NCI-H1092 (cell line): ENCODE measurements at places on chromosomes 2 and 18.

- DNase-seq: no peak
Measured at GRCh38 chr18:70415823-70416488, 127.1 kb downstream of the SOCS6 start.

DNA sequence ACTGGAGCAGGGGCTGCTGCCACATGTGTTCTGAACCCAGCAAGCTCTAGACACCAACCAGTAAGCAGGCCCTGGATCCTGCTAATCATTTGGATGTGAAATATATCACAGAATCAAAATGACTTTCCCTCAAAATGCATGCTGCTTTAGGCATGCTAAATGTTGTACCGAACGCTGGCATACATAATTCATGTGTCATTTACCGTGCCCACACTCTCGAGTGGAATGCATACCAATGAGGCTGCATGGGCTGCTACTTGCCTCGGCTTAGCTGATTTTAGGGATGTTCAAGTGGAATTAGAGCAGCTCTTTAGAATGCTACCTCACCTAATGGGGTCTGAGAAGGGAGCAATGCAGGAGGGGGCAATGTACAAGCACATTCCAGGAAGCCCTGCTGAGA, 509.6 kb upstream of the RAB6C start:
- no peak for DNase-seq

DNA sequence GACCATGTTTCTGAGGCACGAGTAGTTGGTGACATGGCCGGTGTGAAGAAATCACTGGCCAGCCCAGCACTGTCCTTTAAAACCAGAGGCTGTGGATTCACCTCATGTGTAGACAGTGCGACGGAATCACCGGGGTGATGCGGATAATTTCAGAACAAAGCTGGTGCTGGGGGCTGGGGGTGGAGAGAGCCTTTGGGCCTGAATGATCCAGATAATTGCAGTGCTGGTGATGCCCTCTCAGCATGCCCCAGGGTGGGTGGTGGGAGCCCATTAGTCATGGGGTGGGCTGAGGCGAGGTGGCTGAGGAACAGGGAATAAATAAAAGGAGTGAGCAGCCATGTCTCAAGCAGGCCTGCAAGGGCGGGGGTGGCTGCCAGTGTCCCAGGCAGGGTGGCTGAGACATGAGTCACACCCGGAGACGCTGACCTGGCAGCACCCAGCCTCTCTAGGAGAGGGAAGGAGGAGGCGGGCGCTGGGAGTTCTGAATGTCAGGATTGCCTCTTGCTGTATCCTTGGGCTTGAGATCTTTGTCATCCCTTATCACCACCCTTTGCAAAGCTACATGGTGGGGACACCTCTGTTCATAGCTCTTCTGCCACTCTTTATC, 151.1 kb upstream of the MSH6 start:
- DNase-seq: no peak

- no peak for DNase-seq
Measured at GRCh38 chr2:39571111-39571731, 94.5 kb upstream of the TMEM178A start.

GRCh38 chr18:47215554-47216138, 35.8 kb downstream of the SKOR2 start:
- DNase-seq: peak; percentile 48

GRCh38 chr18:3279201-3280185, 17.6 kb downstream of the MYL12B start:
- no peak for DNase-seq

DNA sequence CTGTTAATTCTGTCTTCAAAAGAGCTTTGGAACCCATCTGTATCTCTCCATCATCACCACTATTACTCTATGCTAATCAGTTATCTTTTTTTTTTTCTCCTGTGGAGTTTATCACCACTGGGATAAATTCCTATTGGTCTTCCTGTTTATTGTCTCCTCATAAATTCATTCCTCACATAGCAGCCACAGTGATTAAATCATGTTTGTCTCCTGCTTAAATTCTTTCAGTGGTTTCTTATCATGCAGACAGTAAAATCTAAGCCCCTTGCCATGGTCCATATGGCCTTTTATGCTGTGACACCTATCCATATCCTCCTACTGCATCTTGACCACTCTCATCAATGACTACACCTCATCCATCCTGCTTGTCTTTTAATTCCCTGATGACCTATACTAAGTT, 239.8 kb upstream of the ZEB2 start:
- no peak for DNase-seq

DNA sequence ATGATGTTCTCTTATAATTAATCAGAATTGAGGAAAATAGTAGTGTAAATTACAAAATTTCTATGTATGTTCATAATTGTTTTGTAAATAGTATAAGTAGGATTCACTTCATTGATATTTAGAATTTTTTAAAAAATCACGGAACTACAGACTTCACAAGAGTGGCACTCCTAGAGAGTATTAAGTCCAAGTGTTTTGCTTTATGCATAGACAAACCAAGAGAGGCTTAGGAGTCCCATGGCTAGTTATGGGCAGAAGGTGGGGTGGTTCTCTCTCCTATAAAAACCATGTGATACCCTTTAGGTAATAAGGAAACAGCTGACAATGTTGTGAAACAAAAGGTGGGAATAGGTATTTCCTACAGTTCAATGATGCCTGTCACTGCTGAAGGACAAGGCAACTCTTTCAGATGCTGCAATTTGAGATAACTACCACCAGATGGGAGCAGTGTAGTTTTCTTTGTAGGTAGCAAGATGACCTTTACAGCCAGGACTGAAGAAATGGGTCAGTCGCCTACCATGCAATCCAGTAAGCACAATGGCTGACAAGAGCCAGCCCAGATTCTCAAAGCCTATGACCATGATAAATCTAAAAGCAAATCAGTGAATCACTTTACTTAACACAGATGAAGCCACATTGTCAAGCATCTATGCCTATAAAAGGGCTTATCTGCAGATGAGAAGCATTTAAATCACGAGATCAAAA, 83.9 kb downstream of the AAK1 start:
- no peak for DNase-seq

DNA sequence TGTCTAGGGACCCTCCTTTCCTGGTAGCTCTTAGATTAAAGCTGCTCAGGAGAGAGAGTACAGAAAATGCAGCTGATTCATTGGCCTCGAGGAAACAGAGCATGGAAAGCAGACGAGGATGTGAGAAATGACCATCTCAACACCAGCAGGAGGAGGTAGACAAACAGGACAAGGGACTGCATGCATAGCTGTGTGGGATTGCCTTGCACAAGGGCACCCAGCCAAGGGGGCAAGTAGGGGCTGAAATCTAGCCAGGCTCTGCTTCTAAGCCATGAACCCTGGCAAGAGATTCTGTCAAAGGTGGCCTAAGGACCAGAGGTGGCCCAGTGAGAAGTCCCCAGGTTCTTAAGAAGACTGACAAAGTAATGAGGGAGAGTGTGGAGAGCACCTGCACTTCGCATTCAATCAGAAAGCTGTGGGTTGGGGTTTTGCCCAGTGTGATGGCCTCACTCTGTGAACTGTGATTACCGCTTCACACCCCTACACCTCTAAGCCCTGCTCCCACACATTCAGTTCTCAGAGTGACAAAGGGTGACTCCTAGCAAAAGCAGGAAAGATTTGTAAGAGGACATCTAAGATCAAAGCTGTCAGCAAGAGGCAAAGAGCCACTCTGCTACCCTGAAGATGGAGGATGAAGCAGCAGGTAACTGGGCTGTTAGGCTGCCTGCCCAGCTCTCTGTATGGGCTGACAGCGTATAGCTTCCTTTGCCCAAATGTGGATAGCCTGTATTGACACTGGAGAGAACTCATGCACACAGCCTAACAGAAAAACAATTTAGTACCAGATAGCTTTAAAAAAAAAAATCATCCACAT, 151.3 kb upstream of the PELI1 start:
- no peak for DNase-seq

DNA sequence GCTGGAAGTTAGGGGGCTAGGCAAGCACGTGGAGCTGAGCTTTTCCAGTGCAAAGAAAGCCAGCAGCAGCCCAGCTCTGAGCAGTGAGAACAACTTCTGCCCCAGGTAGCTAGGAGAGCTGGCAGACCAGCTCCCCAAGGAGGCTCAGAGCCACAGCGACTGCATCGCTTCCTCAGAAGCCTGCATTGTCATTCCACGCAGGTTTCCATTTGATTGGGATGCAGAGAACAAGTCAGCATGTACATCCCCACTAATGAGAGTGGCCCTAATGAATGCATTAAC, 45.1 kb downstream of the C1QL2 start:
- DNase-seq: no peak

DNA sequence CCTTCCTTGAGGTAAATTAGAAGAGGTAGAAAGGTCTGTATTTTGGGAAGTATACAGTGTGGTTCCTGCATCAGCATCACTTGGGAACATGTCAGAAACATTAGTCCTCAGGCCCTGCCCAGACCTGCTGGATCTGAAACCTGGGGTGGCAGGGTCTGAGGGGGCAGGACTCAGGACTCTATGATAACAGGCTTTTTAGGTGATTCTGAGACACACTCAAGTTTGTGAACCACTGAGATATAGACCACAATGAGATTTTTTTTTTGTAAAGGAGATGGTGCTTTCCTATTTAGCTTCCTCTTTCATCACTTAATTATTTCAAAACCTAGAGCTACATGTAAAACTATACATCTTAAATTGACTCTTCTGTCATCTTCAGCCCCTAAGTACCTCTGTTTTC, 262.7 kb upstream of the SPOPL start:
- DNase-seq: no peak

DNA sequence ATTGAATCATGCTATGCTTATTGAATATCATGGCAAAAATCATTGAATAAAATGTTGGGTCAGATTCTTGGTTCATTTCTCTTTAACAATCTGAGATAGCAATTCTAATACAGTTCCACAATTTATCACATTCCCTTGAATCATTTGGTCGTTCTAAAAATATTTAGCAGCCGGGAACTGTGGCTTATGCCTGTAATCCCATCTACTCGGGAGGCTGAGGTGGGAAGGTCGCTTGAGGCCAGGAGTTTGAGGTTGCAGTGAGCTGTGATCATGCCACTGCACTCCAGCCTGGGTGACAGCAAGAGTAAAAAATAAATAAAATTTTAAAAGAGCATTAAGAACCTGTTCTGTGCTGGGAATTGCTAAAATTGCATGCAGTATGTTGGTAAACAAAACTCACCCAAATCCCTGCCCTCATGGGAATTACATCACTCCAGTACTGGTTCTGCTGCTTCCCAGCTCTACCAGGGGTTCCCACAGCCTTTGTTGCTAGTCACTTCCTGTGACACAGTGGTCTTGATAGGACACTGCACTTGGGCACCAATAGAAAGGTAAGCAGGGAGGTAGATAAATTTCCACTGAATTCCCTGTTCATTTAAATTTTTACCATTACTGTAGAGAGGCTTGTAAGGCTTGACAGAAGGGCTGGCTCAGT, 200.4 kb downstream of the CTNNA2 start:
- no peak for DNase-seq

DNA sequence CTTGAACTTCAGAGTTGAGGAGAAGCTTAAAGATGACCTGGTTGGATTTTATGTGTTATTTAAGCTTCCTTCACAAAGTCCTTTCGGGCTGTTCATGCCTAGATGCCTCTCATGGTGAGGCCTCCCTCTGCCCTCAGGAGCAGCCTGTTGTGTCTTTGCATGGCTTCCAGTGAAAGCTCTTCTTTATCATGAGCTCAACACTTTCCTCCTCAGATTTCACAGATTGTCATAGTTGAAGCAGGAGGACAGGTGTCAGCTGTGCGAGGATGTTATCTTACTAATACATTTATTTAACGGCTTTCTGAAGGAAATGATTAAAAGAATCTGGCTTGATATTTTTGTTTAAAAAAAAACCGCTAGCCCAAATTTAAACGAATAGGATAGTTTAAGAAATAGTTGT, 48.8 kb upstream of the ITSN2 start:
- DNase-seq: no peak

DNA sequence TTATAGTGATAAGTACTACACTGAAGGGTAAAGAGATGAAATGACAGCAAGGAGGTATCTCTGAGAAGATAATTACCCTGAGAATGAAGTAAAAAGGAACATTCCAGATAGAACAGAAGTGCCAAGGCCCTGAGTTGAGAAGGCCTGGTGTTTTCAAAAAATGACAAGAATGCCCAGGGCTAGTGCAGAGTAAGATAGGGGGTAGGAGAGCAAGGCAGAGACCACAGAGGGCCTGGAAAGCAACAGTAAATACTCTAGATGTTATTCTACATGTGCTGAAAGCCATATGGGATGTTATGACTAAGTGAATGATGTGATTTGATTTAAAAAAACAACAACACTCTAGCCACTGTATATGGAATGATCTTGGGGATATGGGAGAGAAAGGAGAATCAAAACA, 52.3 kb downstream of the BAZ2B start:
- DNase-seq: no peak

GRCh38 chr18:10928772-10929373, 220.5 kb downstream of the PIEZO2 start:
- no peak for DNase-seq

DNA sequence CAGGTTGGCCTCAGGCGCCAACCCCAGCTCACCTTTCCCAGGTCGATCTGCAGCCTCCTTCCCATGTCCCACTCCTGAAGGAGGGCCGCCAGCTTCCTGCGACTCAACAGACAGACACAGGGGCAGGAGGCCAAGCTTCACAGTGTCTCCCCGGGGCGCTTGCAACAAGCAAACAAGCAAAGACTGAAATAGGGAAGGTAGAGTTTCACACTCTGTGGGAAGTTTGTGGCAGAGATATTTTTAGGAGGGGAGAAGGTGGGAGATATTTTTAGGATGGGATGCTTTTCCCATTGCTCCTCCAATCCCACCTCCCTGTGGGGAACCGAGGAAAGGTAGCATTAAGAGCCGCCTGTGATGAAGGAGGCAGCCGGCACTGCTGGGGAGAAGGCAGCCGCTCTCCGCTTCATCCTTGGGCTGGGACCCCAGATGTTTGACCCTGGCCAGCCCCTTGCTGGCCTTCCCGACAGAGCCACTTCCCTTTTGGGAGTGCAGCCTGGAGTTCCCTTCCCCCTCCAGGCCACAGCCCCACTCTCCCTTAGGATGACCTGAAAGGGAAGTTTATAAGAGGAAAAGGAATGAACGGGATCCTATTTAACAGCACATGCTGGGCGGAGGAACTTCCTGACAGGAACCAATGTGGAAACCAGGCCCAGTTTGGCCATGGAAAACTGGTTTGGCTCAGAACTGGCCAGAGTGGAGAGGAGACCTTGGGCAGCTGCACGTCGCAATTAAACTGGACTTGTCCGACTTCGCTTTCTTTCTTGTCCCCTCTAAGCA, 142.2 kb upstream of the SMAD2 start:
- no peak for DNase-seq

DNA sequence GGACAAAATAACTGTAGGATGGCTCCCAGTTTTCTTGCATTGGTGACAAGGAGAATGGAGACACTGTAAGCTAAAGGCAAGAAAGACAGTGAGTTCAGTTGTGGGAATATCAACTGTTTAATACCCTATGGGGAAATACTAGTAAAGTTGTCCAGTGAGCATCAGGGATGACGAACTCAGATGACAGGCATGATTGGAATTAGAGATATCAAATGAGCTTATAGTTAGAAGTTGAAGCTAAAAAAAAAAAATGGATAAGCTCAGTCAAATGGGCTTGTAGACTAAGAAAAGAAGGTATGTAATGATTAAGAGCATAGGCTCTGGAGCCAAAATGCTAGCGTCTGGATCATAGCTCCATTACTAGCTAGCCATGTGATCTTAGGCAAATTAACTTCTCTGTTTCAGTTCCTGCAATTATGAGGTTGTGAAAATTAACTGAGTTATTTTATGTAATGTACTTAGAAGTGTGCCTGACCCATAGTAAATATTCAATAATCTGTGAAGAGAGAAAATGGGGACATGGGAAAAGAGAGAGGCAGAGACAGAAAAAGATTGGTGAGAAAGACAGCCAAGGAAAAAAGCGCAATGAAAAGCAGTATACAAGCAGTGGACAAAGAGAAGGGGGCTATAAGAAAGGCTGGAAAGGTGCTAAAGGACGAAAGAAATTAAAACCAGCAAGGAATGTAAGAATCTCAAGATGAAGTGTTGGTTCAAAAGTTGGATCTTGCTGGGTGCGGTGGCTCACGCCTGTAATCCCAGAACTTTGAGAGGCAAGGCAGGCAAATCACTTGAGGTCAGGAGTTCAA, 95.7 kb upstream of the SLC39A10 start:
- no peak for DNase-seq
